Germinal center (tissue), 1 donor: ENCODE measurements at places on chromosomes 13 and 19.

- DNase-seq: no peak
Measured at GRCh38 chr19:51163257-51163656, 21.2 kb downstream of the SIGLEC7 start.

GRCh38 chr13:108345016-108345415, 75.5 kb downstream of the TNFSF13B start:
- DNase-seq: no peak

DNA sequence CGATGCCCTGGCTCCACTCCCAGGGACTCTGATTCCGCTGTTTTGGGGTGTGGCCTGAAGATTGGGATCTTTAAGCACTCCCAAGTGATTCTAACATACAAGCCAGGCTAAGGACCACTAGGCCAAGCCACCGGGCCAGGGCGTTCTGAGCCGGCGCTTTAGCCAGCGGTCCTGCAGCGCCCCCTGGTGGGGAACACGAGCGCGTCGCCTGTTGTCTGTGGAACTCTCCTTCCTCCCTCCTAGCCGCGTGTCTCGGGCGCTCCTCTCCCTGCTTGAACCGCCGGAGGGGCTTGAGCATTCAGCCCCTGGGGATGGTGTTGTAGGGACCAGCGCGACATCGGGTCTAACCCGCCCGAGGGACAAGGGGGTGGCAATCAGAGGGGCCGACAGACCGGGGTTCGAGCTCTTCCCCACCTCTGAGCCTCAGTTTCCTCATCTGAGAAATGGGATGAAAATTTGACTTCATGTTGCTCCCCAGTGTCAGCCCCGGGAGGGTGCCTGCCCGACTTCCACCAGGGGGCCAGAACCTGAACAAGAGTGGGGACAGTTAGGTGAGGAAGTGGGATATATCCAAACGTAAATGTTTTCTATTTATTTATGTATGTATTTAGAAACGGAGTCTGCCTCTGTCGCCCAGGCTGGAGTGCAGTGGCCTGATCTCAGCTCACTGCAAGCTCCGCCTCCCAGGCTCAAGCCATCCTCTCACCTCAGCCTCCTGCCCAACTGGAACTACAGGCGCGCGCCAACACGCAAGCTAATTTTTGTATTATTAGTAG, 18.0 kb upstream of the PNMA8B start:
- peak; percentile 81 for DNase-seq

- no peak for DNase-seq
Measured at GRCh38 chr13:83547043-83547442, 335.2 kb downstream of the SLITRK1 start.

DNA sequence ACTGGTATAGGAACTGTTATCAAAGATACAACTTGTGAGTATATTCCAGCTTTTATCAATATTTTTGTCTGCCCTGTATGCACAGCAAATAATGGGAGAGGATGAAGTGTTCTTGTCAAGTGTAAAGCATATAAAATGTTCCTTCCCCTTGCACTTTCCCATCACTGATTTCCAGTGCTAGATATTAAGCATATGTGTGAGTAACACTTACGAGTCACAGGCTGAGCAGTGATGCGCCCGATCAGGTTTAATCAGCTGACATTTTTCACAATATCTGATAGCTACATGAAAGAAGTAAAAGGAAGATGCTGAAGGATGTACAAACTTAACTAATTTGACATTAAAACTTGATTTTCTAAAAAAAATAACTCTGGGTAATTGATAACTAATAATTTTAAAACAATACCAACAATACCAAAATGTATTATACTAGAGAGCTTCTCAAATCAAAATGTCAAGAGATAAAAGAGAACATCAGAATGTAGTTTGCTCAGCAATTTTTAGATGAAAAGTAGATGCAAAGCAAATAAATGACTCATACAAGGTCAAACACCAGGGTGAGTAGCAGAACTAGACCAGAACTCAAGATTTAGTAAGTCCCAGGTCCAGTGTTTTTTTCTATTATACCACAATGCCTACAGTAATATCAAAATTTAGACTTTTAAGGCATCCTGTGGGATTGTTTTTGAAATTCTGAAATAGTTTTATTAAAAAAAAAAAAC, 56.4 kb downstream of the ZDHHC20 start:
- no peak for DNase-seq

DNA sequence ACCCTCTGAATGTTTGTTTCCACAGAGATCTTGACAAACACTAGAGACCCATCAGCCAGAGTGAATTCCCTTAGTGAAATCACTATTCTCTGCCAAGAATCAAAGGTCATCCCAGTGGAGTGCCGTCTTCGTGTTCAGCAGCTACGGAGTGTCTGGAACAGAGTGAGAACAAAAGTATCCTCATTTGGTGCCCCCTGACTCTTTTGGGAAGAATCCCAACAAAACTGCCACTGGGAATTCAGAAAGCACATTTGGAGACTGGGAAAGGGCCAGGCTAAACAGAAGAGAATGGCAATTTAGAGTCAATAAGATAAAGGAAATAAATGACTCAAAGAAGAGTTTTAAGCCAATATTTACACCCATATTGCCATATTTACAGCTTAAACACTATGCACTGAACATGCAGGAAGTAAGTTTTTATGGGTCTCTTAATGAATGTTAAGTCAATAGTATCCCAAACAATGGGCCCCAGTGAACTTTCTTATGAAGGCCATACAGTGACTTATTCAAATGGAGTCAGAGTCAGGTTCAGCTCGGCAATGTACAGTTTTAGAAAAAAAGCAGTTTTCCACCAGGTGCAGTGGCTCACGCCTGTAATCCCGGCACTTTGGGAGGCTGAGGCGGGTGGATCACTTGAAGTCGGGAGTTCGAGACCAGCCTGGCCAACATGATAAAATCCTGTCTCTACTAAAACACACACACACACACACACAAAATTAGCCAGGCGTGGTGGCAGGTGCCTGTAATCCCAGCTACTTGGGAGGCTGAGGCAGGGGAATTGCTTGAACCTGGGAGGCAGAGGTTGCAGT, 392.6 kb downstream of the KLF5 start:
- no peak for DNase-seq

DNA sequence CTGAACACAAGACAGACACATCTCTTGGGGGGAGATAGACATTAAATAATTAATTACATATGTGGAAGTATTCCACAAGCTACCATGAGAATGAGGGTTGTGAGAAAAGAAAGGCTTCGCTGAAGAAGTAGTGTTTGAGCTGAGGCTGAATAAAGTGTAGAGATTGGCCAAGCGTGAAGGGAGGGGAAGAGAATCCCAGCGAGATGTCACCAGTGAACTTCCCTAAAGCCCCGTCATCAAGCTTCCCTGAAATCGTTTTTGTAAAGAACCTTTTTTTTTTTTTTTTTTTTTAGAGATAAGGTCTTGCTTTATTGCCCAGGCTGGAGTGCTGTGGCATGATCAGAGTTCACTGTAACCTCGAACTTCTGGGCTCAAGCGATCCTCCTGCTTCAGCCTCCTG, 235.2 kb downstream of the KCNRG start:
- no peak for DNase-seq

DNA sequence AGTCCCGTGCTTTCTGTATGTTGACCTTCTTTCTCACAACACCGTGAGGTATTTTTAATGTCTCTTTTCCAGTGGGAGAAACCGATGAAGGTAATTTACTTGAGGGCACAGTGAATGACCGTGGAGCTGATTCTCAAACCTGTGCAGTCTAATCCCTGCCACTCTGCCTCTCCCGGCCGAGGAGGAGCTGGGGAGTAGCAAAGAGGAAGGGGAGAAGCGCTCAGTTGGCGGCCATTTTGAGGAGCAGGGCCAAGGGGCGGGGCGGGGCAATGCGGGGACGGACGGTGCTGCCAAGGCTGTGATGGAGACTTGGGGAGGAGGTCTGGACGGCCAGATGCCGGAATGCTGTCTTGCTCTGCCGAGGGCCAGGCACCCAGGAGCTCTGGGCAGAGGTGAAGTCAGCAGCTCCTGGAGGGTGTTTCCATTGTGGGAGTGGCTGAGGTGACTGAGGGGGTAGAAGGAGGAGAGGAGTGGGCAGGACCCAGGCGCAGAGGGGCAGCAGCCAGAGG, 12.4 kb upstream of the RANBP3 start:
- DNase-seq: no peak

DNA sequence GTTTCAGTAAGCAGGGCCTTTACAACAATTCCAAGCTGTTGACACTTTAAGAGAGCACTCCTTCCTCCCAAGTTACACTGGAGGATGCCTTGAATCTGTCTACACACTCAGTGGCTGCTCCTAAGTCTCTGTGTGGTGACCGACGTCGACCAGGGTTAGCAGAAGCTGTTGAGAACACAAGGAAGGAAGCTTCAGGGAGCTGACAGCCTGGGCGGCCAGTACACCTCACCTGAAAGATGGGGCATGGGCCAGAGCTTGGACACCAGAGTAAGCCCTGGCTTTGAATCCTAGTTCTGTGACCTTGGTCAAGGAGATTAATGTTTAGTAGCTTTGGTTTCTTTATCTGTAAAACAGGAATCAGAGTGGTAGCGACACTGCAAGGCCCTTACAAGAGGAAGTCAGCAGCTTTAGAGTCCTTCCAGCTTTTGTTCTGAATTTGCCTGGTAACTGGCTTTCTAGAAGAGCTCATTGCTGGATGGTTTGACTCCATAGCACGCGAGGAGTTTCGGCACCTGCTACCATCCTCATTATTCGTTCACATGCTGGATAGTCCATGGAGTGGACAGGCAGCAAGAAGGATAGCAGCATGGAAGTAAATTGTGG, 214.2 kb downstream of the FGF9 start:
- no peak for DNase-seq

DNA sequence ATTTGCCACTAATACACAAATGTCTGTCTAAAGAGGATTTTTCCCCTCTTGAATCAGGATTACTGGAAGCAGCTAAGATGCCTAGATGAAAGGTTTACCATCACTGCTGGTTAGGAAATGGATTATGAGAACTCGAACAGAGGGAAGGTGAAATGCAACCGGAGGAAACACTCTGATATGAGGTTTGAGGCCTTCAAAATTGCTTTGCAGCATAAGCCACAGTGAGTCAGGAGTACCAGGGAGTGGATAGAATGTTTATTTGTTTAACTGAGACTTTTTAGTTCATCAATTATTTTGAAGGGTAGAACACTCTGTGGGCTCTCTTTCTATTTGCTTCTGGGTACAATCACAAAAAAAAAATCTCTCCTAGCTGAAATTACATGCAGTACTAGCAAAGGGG, 18.1 kb downstream of the CDADC1 start:
- no peak for DNase-seq

DNA sequence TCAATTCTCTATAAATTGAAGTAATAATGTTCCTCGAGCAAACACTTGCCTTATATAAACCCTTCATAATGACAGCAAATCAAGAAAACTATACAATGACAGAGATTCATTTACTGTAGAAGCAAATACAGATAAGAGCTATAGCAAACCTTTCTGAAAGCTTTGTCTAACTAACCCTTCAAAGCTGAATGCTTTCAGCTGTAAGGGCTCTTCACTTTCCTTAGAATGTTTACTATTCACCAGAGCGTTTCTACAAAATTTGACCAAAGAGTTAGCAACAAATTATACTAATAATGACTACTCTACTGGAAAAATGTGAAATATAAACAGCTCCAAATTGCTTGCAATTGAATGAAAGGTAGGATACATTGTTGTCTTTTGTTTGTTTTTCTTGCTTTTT, 218.1 kb downstream of the SLITRK5 start:
- DNase-seq: no peak

GRCh38 chr13:88461272-88462009, 790.3 kb downstream of the SLITRK5 start:
- DNase-seq: no peak

GRCh38 chr19:35478794-35479677, 11.2 kb downstream of the KRTDAP start:
- DNase-seq: no peak

- no peak for DNase-seq
Measured at GRCh38 chr13:112446347-112446861, 70.2 kb downstream of the SPACA7 start.
